GM19239 (cell line): ENCODE measurements at places on chromosomes 4 and X.

DNA sequence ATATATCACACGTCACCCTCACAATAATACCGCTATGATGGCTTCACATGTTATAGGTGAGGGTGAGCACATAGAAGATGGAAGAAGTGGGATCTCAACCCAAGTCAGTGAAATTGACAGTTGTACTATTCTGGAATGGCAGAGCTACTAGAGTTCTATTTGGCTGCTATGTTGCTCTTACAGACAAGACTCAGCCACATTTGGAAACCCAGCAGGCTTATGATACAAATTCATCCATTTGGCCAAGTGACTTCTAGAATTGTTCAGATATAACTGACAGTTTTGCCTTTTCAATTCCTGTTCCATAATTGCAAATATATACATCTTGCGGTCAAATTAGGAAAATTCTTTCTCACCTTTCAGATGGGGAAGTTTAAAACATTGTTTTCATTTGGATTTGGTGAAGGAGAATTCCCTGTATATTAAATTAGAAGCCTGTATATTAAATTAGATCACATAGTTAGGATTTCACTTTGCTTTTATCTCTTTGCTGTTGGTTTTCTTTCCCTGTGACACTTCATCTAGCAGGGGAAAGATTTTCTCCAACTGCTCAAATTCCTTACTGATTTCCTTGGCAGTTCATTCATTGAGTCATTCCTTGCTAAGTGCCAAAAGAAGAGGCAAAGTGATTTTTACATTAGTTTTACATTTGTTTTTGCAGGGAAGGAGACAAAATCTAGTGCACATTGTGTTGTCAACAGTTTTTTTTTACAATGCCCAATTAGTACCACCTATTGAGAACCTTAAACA, 120.6 kb upstream of the TBC1D9 start:
- DNase-seq = no peak

GRCh38 chr4:7155590-7156071, 36.7 kb upstream of the SORCS2 start:
- no peak for DNase-seq

DNA sequence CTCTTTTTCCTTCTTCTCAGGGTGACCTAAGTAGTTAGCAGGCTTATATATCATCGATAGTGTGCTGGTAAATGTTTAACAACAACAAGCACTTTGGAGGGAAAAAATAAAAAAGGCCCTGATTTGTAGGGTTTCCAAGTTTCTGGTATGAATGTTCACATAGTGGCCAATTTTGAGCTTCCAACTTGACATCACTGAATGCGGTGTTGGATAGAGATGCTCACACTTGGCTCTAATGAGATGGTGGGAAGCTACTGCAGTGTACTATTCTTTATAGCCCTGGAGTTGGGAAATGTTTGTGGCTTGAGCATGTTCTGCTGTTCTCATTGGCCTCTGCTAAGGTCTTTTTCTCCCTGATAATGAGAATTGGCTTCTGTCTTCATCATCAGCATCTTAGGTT, 875.3 kb downstream of the PCDH7 start:
- no peak for DNase-seq

DNA sequence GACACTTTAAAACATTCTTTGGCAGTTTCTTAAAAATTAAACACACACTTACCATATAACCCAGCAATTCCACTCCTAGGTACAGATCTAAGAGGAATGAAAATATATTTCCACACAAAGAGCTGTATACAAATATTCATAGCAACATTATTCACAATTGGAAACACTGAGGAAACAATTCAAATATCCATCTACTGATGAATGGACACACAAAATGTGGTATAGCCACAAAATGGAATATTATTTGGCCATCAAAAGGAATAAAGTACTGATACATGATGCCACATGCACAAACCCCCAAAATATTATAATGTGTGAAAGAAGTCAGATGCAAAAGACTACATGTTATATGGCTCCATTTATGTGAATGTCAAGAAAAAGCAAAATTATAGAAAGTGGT, 70.9 kb downstream of the HS6ST2 start:
- no peak for DNase-seq

GRCh38 chr4:7187168-7187535, 5.2 kb upstream of the SORCS2 start:
- no peak for DNase-seq

DNA sequence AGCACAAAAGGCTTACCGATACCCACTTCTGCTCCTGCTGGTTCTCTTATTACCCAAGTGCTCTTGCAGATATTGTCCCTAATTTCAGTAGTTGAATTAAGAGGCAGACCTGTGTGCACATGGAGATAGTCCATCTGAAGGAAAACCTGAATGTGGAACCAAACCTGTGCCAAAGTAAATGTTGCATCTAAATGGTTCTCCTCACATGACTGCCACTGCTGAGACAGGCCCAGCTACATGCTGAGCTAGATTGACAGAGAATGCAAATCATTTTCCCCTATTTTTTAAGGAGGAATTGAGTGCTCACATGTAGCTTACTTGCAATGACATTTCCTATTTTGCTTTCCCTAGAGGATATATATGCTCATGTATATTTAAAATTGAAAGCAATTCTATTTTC, 609.1 kb upstream of the TECRL start:
- DNase-seq = no peak

DNA sequence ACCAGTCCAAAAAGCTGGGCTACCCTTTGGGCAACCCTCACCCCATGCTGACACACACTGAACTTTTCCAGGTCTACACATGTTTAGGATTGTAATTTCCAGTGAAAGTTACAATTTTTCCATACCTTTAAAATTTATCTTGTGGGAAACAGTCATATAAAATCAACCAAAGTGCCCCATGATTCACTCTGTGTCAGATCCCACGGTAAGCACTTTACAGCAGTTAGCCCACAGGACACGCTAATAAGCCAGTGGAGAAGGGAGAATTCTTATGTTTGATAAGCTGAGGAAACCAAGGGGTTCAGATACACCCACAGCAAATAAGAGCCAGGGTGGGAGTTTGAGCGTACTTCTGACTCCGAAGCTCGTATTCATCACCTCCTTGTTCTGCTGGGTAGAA, 72.4 kb upstream of the TBL1X start:
- DNase-seq = no peak

DNA sequence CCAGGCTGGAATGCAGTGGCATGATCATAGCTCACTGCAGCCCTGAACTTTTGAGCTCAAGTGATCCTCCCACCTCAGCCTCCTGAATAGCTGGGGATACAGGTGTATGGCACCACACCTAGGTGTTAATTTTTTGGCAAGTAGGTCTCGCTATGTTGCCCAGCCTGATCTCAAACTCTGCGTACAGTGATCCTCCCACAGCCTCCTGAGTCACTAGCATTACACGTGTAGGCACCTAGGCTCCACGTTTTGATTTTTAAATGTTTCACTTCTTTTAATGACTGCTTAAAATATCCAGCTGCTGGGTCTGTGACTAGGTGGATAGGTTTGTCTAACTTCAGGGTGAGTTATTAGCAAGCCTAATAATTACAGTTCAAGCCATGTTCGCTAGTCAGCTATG, 44.5 kb downstream of the GATB start:
- no peak for DNase-seq

GRCh38 chr4:3046162-3046561, 28.2 kb downstream of the HTT-AS start:
- DNase-seq = no peak
